ENCODE measurements at places on chromosomes 7 and 10.

DNA sequence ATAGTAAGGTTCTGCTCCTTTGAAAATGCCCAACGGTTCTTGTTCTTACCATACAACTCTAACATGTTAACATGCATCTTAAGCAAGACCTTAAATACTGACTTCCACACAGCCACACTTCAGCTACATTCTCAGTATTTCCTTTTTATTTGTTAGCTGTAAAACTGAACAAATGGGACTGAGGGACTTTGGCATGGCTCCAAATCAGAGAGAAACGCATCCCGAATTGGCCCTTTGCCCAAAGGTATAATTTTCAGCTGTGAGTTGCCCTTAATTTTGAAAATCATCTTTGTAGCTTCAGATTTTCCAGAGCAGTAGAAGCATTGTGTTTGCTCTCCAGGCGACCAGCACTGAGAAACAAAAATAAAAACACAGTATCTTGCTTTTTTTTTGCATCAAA lies 56.4 kb downstream of the NEUROD6 start:
- DNase-seq, result no peak

DNA sequence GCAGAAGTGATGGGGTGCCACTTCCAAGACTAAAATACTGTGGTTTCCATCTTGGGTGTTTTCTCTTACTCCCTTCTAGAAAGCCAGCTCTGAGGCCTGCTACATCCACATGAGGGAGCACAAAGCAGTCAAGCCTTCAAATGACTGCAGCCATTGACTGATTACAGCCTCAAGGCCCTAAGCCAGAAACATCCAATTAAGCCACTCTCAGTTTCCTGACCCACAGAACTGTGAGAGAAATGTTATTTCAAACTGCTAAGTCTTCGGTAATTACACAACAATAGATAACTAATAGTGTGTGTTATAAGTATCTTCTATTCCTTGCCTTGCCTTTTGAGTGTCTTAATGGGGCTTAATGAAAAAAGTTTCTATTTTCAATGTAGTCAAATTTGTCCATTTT lies 24.8 kb downstream of the BRAF start:
- DNase-seq, result no peak

- peak; percentile 95 for DNase-seq
These were observed at the start of gene SUPV3L1 for GRCh38 chr10:69179743-69180524. TSS of gene SUPV3L1 (plus strand) at chr10:69180234. CDS start at chr10:69180292, 58 bp downstream.

DNA sequence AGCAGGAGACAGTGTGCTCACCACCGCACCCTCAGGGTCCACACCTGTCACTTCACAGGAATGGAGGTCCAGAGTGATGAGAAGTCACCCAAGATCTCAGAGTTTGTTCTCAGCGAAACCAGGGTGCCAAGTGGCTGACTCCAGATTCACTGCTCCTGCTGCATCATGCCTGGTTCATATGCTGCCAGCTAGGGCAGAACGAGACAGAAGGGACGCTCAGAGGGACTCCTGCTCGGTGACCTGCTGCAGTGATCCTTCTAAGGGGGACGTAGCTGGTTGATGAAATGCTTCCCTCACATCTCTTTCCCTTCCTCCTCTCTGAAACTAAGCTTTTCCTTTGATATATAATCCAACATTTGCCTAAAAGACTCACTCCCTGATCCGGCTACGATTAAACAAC lies 248.5 kb downstream of the SFMBT2 start:
- no peak for DNase-seq

GRCh38 chr10:110214371-110214826 lies 7.0 kb downstream of the MXI1 start:
- no peak for DNase-seq

- no peak for DNase-seq
These were observed 9.1 kb upstream of the XPNPEP1 start for GRCh38 chr10:109932391-109932790.

DNA sequence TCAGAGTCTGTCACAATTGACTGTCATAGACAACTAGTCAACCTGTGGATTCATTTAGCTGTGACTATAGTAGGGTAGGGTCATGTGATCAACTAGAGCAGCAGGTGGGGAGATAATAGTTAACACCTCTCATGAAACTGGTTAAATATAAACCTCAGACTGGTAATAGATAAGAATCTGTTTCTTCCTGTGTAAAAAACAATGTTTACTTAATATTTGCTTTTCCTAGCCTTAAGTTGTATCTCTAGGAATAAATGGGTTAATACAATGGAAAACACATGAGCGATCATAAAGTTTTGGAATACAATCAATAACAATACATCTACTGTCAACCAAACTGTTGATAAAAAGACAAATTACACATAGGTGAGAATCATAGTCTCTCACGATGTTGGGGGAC lies 43.4 kb upstream of the ITGB8 start:
- DNase-seq, result no peak

GRCh38 chr7:68143345-68143744 lies 1146.7 kb downstream of the TYW1 start:
- DNase-seq, result no peak

GRCh38 chr10:124692100-124692446 lies 52.1 kb downstream of the FAM53B start:
- DNase-seq, result no peak

DNA sequence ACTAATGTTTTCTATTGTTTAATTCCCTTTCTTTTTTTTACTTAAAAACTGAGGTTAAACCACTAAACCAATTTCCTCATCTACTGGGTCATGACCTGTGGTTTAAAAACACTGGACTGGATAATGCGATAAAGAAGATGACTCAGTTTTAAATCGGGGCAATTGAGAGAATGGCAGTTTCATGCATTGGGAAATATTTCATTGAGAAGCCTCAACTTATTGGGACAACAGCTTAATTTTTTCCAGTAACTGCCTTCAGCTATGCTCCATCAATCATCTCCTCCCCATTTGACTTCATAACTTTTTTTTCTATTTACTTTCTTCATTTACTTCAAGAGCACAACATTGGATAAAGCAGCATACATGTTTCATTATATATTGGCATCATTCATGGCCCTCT lies 61.8 kb upstream of the MET start:
- no peak for DNase-seq

GRCh38 chr10:119309423-119309770 lies 102.0 kb downstream of the GRK5 start:
- no peak for DNase-seq

DNA sequence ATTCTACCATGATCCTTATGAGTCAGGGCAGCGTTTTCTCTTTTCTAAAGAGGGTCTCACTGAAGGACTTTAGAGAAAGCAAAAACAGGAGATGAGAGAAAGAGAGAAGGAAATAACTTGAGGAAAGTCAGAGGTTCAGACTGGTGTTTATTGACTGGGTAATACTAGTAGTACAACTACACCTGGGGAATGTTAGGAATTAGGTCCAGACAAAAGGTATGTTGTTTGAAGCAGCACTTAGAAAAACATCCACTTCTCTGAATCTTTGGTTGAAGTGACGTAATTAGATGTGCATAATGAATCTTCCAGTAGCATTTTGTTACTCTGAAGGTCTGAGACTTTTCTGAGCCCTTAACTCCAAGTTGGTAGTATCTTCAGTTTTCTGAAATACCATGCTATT lies 380.3 kb upstream of the LRGUK start:
- no peak for DNase-seq

DNA sequence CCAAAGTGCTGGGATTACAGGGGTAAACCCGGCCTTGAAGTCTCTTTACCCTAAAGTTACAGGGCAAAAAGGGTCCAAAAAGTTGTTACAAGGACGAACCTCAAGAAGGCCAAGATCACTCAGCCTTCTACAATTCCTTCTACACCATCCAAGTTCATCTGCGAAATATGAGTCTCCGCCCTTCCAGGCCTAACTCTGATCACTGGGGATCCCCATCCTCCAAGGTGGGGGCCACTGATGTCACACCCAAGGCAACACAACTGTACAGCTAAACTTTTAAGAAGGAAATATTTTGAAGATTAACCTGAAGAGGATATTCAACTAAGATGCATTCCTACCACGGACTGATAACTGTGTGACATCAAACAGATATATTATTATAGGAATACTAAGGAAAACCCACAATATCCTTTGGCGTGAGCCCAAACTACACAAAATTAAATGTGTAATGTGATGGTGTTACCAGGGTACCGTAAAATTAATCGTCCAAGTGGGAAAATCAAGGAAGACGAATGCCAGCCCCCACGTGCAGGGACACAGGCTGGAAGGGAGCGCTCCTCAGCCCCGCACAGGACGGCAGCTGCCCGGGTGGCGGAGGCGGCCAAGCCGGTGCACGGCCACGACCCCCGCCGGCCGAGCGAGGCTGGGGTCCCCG lies 1.0 kb downstream of the PAXIP1 start:
- no peak for DNase-seq

GRCh38 chr7:44281811-44282600 lies 43.4 kb downstream of the CAMK2B start:
- no peak for DNase-seq

GRCh38 chr10:61487506-61487905 lies 34.3 kb upstream of the TMEM26 start:
- no peak for DNase-seq

GRCh38 chr10:13946209-13946460 lies 359.4 kb downstream of the PRPF18 start:
- DNase-seq, result no peak

GRCh38 chr7:114791771-114792170 lies 130.1 kb upstream of the MDFIC start:
- DNase-seq, result no peak

DNA sequence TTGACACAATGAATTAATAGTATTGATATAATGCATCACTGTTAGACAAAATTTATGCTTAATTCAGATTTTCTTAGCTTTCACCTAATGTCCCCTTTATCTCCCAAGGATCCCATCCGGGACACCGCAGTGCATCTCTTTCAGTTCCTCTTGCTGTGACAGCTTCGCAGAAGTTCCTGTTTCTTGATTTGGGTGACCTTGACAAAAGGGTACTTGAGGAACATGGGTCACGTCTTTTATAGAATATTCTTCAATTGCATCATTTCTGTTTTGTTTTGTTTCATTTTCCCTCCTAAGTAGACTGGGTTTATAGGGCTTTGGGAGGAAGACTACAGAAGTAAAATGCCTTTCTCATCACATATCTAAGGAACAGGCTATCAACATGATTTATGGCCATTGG lies 453.2 kb downstream of the DPP6 start:
- DNase-seq, result no peak

DNA sequence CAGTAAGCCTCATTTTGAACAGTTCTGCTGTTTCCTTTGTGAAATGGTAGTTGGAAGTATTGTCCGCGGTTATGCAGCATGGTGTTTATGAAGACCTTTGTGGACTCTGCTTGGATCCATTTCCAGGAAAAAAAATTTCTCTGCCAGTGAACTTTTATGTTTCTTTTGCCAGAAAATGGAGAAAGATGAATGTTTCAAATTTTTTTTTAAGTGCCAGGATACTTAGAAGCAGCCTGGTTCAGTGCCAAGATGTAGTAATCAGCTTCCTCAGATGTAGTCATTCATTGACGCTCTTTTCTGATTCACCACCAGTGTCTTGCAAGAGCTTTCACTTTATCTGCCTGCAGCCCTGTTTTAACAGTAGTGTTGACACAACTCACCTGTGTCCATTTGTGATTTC lies 258.2 kb downstream of the SDK1 start:
- DNase-seq, result no peak

DNA sequence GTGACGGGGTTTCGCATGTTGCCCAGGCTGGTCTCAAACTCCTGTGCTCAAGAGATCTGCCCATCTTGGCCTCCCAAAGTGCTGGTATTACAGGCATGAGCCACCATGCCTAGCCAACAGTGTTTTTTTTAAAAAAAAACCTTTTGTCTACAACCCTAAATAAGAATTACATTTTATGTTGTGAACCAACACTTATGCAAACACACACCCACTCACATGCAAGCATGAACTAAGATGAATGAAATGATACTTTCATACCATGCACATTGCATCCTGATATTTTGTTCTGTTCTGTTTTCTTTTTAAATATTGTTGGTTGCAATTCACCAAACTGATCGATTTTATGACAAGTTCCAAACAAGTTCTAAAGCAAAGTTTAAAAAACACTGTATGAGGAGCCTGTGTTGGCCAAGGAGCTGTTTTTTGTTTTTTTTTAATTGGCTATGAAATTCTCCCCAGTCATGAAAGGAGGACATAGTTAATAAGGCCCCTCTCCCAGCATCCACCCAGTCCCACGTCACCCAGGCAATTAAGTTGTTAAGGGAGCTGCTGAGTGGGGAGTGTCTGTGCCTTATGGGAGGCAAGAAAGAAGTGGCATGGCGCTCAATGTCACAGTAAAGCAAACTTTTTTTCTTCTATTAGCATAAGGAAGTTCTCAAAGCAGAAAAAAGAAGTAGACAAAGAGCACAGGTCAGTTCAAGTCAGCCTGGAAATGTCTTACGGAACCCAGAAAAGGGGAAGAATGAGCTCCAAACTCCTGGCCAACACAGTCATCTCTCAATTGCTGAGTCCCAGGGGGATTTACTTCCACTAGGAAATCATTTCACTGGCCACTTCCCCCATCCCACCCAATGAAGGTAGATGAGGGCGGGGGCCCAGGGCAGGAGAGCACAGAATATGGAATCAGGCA lies 50.1 kb downstream of the NOD1 start:
- no peak for DNase-seq

DNA sequence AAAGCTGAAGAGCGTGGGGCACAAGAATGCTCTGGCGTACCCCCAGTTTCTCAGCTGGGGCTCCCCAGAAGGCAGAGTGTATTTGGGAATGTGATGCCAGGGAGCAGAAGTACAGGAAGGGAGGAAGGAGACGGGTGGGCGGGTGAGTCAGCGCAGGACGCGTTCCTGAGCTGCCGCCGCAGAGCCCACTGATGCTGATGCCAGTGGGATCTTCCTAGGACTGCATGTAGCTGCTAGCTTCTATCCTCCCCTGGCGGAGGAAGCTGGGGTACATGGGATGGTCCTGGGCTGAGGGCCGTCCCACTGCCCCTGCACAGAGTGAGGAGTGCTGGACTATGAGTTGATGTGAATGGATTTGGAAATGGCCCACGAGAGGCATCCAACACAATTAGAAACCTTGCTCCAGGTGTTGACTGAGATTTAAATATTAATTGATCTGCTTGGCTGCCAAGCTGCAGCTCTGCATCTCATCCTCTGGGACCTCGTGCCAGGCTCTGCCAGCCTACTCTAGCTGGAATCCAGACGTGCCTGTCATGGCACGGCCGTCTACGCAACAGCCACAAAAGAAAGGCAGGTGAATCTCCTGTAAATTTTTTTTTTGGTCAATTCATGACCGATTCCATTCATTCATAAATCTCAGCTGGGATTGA lies 66.2 kb upstream of the RHEB start:
- no peak for DNase-seq

DNA sequence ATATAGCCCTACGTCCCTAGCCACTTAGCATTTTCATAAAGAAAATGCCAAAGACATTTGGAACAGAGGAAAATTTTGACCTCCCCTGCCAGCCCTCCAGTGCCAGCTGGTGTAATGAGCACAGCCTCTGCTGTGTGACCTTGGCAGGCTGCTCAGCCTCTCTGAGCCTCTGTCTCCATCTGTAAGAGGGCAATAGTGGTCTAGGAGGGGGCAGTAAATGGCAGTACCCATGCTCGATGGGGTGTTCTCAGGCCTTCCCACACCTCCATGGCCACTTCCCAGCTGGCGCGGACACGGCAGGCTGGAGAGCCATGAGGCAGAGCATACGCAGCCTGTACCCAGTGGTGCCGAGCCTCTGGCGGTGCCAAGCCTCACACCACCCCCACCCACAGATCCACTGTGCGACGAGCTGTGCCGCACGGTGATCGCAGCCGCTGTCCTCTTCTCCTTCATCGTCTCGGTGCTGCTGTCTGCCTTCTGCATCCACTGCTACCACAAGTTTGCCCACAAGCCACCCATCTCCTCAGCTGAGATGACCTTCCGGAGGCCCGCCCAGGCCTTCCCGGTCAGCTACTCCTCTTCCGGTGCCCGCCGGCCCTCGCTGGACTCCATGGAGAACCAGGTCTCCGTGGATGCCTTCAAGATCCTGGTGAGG lies 24.0 kb upstream of the CSGALNACT2 start:
- DNase-seq, result no peak

GRCh38 chr7:148385009-148385682 lies 205.4 kb upstream of the C7orf33 start:
- no peak for DNase-seq
